ENCODE measurements at places on chromosomes 2 and 18.

- peak; percentile 23 for DNase-seq
Observed at GRCh38 chr18:35580701-35581539, 620 bp upstream of the GALNT1 start.

GRCh38 chr2:148978706-148979105, 59.8 kb upstream of the LYPD6B start:
- no peak for DNase-seq

DNA sequence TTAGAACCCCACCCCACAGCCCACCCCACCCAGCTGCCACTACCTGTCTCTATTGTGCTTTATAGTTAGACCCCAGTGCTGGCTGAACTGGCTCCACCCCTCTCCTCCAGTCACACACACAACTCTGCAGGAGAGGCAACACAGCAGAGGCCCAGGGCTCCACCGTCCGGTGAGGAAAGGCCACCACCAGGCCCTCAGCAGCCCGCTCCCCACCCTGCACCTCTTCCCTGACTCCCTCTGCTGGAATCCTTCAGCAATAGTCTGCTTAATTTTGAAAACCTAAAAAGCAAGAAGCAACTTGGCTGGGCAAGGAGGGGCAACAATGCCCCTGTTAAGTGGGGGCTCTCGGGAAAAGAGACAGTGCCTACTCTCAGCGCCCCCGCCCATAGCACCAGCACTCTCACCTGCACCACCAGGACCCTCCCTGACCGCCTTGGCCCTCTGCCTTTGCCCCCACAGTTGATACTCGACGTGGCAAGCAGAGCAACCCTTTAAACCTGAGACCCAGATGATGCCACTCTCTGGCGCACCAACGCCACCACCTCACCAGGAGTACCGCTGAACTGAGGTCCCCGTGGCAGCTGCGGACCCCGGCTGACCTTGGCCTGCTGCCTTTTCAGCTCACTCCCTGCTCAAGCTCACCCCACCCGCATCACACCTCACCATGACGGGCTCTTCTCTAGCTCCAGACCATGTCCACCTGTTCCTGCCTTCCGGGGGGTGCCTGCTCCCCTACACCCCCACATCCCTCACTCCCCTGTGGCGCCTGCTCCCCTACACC, 45.7 kb downstream of the NDUFA10 start:
- no peak for DNase-seq

- DNase-seq, result no peak
Observed at GRCh38 chr2:47323822-47324171, 79.2 kb upstream of the MSH2 start.

All from NCI-H226 (cell line).